Activated CD8-positive, alpha-beta memory T cell treated with anti-CD3 and anti-CD28 coated beads, Interleukin-2, amount 10 ng/mL, durations not matched to agents 7 days and 5 days (primary cell): ENCODE measurements at places on chromosomes 2 and 18.

DNA sequence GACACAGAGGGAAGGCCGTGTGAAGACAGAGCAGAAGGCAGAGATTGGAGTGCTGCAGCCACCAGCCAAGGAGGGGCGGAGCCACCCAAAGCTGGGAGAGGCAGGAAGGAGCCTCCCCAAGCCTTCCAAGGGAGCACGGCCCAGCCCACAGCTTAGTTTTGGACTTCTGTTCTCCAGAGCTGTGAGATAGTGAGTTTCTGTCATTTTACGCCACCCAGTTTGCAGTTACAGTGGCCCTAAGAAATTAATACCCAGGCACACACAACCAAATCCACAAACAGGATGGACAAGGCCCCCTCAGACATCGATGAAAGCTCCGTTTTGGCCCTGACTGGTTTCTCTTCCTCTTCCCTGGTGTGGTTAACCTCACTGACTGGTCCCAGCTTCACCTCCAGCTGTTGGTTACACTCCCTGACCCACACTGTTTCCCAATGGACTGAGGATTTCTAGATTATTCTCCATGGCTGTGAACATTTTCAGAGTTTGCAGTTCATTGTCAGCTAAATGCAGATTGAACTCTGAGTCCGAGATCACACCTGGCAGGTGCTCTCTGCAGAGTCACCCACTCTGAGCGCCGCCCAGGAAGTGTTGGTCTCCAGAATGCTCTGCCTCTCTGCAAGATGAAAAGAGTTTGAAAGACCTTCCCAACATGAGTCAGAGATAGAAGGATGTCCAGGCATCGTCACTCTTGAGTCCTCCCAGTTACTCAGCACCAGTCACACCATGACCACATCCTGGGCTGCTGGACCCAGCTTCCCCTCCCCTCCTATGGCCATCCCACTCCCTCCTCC is 100.2 kb downstream of the TWIST2 start:
- DNase-seq, result peak; percentile 33

DNA sequence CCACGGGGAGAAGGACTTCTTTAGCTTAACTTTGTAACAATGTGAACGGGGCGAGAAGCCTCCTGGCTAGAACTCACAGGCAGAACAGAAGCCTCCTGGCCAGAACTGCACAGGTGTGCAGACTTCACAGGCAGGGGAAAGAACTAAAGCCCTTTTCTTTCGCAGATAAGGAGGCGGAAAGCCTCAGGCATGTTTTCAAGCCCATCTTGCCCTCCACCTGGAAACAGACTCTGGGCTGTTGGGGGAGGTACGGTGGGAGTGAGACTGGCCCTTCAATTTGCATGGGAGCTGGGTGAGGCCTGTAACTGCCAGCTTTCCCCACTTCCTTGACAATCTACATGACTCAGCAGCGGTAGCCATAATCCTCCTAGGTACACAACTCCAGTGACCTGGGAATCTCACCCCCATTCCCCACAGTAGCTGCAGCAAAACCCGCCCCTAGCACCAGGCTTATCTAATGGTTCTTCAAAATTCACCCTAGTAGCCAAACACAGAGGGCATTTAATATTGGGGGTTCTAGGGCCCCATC is 22.9 kb upstream of the ABCA12 start:
- no peak for DNase-seq

GRCh38 chr2:48207851-48208250 is 301.6 kb upstream of the FBXO11 start:
- no peak for DNase-seq

GRCh38 chr2:45394216-45394615 is 216.9 kb downstream of the SRBD1 start:
- DNase-seq, result no peak

DNA sequence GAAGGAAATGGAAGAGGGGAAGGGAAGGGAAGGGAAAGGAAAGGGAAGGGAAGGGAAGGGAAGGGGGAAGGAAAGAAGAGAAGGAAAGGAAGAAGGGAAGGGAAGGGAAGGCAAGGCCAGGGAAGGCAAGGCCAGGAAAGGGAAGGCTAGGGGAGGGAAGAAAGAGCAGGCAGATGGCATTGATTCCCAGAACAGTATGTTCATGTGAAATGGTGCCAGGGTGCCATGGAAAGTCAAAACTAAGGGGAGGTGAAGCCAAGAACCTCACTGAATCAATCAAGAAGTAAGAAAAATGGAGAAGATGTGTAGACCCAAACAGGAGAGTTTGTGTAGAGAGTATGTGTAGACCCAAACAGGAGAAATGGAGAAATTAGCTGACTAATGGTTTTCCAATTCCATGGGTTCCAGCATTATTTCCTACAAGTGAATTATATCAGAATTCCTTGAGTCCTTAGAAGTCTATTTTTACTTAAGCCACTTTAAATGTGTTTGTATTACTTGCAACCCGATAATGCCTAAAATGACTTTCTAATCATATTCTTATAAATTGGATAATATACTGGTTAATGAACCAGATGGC is 367.6 kb downstream of the TXNL1 start:
- no peak for DNase-seq

DNA sequence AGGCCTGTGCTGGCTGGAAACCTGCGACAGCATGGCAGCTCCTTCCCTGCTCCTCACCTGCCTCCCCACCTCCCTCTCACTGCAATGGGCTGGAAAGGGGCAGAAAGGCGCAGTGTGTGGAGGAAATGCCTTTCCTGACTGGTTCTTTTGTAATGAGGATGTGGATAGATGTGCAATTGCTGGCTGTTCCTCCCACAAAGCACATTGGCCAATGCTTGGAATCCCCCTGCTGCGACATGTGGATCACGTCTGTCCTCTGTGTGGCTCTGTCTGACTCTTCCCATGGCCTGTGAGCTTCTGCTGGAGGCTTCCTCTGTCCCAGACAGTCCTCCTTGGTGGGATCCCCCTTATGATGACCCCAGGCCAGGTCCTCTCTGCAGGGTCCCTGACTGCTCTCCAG is 172.5 kb downstream of the NCK2 start:
- no peak for DNase-seq

- DNase-seq, result no peak
These were observed 87.2 kb upstream of the SMAD2 start for GRCh38 chr18:48017635-48018034.

GRCh38 chr2:241798631-241799521 is 10.1 kb upstream of the NEU4 start:
- DNase-seq, result no peak

DNA sequence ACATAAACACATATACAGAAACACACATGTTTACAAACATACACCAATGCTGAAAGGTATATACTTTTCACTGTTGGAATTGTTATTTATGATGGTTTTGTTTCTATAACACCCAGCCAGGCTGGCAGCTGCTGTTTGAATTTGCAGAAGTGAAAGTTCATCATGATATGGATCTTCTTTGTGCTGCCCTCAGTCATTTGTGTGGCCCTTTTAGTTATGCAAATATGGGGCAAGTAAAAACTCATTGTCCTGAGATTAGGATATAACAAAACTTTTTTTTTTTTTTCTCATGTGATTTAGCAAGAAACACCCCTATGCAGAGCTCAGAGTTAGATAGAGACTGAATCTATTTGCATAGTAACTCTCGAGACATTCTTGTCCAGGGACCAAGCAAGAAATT is 714.1 kb downstream of the KCNJ3 start:
- DNase-seq, result no peak

- DNase-seq, result no peak
These were observed 48.2 kb upstream of the CCDC141 start for GRCh38 chr2:179098080-179098689.

- DNase-seq, result no peak
These were observed 39.3 kb downstream of the TRABD2A start for GRCh38 chr2:84841577-84841976.

DNA sequence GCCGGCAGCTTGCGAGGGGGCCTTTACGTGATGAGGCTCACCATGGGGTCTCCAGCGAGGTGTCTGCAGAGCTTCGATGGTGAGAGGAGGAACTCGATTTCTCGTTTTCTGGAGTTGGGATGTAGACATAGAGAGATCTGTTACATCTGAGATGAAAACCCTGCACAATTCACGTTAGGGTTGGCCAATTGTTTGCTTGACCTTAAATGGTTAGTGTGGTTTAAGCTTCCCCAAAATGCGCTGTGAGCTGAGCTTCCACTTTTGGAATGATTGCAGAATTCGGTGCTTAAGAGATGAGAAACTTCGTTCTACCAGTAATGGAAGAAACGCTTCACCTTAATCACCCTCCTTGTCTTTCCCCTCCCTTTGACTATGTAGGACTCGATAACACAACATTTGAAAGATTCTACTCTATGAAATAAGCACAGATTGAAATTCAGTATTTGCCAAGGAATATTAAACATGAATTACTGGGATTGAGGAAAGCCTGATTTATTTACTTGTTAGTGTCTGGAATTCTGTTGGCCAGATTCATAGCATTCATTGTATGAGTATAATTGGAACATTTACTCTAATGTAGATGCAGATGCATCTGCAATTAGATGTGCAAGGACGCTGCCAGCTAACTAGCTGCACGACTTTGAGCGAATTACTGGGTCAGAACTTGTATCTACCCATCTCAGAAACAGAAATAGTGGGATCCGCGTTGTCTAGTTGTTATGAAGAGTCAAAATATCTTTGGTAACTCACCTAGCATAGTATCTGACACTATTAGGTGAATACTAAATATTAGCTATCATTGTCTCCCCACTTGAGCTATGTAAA is 1.6 kb upstream of the KLF7 start:
- no peak for DNase-seq

- DNase-seq, result no peak
These were observed 432.1 kb upstream of the DCC start for GRCh38 chr18:51907687-51908597.

- DNase-seq, result no peak
These were observed 67.3 kb downstream of the INPP4A start for GRCh38 chr2:98511981-98512380.

GRCh38 chr18:48300463-48300961 is 108.7 kb downstream of the ZBTB7C start:
- DNase-seq, result peak; percentile 47

DNA sequence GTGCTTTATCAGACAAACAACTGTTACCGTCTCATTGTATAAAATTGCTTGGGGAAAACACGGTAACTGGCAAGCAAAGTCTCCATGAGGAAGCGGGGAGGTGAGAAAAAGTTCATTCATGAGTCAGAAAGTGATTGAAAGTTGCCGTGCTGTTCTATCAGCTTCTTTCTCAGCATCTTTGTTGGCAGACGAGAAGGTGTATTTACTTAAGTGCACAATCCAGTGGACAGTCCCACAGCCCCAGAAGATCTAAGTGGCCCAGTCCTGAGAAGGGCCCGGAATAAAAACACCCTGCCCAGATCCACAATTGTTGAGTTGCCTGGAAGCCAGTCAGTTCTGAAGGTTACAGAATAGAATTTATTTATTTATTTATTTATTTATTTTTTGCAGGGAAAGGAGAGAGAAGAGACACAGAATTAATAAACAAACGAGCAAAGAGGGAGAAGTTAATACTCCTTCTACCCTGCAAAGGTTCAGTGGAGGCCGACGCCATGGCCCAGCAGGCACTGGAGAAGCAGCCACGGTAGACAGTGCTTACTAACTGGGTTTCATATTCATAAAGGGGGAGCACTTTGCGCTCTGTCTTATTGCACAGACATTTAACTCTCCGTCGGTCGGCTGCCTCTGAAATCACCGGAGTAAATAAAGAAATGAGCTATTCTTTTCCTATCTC is 676.0 kb upstream of the SALL3 start:
- no peak for DNase-seq

DNA sequence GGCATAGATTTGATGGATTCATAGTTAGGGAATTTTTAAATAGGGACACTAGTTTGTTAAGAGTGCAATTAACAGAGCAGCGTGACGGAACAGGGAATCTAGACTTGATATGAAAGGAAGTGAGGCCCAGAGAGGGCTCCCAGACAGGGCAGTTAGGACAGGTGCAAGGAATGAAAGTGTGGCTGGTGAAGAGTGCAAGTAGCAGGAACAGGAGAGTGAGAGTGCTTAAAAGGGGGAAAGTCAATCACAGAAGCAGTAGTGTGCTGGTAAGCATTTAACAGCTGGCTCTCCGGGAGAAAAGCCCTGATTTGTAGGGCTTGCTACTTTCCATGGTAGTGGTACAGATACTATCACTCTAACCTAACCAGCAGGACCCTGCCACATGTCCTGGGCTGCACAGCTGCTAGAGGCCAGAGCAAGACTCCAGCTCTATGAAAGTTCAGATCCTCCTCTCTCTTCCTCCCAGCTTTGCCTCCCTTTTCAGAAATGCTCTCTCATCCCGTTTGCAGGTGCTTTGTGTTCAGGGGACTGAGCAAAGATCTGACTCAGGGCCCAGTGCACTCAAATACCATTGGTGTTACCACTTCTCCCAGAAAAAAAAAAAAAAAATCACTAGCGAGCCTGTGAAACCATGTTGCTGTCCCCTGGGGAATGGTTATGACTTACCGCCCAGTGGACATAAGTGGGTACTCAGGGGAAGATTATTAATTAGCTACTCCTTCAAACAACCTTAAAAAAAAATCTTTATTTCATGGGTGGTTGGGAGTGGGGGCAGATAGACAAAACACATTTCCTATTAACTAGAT is 18.1 kb upstream of the GCFC2 start:
- no peak for DNase-seq

DNA sequence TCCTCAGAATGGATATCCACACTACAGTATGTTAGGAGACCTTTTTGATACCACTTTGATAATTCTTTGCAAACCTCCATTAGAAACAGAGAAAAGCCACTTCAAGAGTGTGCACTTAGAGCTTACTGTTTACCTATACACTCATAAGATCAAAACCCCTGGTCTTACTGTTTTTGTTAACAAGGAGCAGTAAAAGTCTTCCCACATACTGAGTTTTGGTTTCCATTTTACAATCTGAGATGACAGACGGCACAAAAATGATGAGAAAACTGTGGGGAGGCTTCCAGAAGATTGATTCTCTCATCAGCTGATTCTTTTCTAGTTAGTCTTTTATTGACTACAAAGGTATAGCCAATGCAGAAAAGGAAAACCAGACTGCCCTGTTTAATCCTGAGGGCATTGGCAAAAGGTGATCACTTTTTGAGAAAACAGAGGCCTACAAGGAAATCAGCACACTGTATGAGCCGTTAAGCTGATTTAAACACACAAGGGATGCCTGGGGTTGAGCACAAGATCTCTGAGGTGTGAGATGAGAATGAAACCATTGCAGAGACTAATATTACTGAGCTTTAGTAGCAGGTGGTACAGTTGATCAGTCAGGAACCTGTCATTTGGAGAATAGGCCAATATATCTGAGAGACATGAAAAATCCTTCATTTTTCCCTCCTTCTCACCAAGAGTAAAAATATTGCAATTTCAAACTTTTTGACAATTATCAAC is 368.6 kb downstream of the GRB14 start:
- no peak for DNase-seq

GRCh38 chr18:3688690-3689089 is 238.7 kb downstream of the TGIF1 start:
- DNase-seq, result no peak
